ENCODE measurements at places on chromosomes 11 and 22.

DNA sequence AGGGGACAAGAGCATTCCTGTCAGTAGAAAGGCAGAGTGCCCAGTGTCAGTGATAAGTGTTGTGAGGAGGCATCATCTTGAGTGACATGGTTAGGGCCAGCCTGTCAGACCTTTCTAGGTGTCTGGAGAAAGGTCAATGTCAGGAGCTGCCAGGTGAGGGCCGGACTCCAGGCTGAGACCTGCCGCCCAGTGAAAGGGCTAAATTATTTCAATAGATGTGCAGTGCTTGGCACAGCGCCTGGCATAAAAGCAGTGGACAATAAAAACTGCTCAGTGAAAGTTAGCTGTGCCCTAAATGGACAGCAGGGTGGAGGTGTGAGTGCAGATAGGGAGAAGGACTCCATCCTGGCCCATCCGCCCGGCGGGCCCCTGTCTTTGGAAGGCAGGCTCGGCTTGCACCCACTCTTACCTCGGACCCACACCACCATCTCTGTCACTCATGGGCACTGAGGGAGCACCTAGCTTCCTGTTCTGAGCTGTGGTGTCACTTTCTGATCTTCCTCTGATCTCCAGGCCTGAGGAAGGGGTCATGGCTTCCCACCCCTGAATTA lies 23.5 kb upstream of the WNT11 start:
- no peak for DNase-seq

GRCh38 chr22:40326905-40327735 lies 19.2 kb upstream of the ADSL start:
- no peak for DNase-seq

GRCh38 chr11:80284946-80285785 lies 844.3 kb upstream of the TENM4 start:
- DNase-seq = no peak

GRCh38 chr11:45145379-45146071 lies 914 bp upstream of the PRDM11 start:
- DNase-seq = no peak

GRCh38 chr11:64186492-64187165 lies 658 bp downstream of the STIP1 start:
- no peak for DNase-seq
